CD4-positive, alpha-beta T cell treated with Interleukin-17A for 1 hour (primary cell): ENCODE measurements at places on chromosomes 1 and 21.

GRCh38 chr1:68111519-68112436 lies 61.4 kb upstream of the DIRAS3 start:
- DNase-seq = no peak

DNA sequence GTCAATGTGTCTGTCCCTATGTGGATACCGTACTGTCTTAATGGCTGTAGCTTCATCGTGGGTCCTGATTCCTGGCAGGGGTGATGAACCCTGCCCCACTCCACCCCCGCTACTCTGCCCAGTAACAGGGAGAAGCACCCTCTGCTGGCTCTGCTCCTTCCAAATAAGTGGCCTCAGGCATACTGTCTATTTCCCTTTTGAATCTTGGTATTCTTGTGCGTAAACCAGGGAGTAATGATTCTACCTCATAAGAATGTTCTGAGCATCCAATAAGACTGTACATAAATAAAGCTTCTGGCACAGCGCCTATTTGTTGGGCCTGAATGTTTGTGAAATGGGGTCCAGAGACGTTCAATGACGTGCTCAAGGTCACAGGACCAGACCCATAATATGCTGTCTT lies 35.2 kb upstream of the CTPS1 start:
- no peak for DNase-seq

GRCh38 chr21:18498431-18498830 lies 94.8 kb upstream of the TMPRSS15 start:
- DNase-seq = no peak

GRCh38 chr1:226135709-226136108 lies 50.8 kb downstream of the ACBD3 start:
- DNase-seq = no peak
